ENCODE measurements at places on chromosomes 2 and 18.

- no peak for DNase-seq
Observed at GRCh38 chr2:42906557-42907411, 114.4 kb upstream of the HAAO start.

DNA sequence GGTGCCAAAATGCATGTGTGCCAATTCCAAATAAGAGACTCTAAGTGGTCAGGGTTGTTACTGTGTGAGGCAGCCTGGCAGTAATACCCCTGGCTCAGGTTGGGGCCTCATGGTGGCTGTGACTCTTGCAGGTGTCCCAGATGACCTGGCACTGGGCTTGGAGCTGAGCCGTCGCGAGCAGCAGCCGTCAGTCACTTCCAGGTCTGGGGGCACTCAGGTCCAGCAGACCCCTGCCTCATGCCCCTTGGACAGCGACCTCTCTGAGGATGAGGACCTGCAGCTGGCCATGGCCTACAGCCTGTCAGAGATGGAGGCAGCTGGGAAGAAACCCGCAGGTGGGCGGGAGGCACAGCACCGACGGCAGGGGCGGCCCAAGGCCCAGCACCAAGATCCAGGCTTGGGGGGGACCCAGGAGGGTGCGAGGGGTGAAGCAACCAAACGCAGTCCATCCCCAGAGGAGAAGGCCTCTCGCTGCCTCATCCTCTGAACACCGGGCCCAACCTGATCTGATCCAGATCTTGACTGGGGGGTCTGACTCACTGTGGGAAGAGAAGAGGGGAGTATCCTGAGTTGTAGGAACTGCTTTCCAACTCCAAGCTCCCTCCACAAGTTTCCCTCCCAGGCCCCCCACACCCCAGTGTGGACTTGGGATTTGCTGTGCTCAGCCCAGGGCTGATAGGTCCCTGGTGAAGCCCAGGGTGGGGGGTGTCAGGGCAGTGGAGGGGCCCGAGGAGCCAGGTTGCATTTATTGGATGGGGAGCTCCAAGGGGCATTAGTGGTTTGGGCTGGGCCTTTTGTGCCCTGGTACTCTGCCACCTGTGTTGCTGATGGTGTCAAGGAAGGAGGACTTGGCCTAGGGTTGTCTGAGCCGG is 5.6 kb downstream of the DNAJB2 start:
- DNase-seq, result no peak

DNA sequence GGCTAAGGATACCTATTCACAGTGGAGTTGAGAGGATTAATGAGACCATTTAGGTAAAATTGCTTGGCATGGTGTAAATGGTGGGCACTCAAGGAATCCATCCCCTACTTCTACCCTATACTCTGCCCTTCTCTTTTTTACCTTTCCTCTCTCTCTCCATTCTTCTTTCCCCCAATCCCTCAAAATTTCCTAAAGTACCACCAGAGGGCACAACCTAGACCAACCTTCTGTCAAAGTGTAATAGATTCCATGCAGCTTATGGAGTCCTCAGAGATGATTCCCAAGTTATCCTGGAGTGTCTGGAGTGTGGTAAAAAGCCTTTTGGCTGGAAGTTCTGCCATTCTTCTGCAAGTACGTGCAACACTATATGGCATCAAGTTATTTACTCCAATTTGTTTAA is 33.0 kb upstream of the CCDC195 start:
- no peak for DNase-seq

- no peak for DNase-seq
Observed at GRCh38 chr2:40330096-40330495, 121.8 kb downstream of the SLC8A1 start.
